CD4-positive, alpha-beta T cell treated with Interleukin-10 for 1 hour (primary cell): ENCODE measurements at places on chromosomes 7 and 10.

- no peak for DNase-seq
Measured at GRCh38 chr7:7582596-7582995, 15.9 kb downstream of the MIOS start.

- DNase-seq: no peak
Measured at GRCh38 chr10:5078547-5079180, 15.6 kb upstream of the AKR1C3 start.

DNA sequence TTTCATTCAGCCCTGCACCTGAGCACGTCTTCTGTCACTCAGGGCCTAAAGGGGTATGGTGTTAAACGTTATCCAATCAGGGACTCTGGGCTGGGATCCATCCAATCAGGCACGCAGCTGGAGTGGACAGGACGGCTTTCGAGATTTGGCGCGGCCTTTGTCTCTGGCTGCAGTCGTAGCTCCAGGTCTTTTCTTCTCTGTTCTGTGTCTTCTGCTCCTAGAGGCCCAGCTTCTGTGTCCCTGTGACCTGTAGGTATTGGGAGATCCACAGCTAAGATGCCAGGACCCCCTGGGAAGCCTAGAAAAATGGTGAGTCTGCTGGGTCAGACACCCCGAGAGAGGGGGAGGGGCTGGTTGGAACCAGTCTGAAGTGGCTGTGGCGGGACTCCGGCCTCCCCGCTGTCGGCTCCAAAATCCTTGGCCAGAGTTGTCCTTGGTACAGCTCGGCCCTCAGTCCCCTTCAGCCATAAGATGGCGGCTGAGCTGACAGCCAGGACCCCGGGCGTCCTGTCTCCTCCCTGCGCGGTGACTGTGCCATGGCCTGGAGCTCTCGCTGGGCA, 11.7 kb upstream of the ZNF680 start:
- no peak for DNase-seq

DNA sequence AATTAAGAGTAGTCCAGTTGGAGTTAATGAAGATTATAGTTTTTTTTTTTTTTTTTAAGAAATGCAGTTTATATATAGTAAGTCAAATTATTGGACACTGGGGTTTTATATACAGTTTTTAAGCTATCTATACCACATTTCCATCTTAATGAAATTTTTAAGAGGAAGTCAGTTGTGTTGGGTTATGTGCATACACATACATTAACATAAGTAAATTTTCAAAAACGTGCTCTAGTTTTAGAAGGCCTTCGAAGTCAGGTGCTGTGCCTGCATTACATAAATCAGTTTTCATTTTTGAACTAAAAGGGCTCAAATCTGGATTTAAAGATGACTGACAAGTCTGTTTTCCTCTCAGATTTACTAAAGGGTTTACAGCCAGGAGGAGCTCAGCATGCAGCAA, 47.6 kb upstream of the FMC1 start:
- DNase-seq: no peak

DNA sequence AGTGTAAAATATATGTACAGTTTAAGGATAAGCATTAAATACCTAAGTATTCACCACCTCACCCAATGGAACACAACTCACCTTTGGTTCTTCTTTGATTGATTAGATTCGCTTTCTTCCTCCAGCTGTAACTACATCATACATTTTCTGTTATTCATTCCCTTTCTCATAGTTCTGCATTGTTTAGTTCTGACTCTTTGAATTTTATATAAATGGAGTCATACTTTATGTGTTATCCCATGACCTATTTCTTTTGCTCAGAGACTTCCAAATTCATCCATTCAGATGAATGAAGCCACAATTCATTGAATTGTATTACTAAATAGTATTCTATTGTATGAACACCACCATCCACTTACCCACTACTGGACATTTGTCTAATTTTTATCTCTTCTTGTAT, 12.3 kb downstream of the THNSL1 start:
- DNase-seq: no peak

GRCh38 chr10:33335801-33336581, 1.5 kb upstream of the NRP1 start:
- no peak for DNase-seq

DNA sequence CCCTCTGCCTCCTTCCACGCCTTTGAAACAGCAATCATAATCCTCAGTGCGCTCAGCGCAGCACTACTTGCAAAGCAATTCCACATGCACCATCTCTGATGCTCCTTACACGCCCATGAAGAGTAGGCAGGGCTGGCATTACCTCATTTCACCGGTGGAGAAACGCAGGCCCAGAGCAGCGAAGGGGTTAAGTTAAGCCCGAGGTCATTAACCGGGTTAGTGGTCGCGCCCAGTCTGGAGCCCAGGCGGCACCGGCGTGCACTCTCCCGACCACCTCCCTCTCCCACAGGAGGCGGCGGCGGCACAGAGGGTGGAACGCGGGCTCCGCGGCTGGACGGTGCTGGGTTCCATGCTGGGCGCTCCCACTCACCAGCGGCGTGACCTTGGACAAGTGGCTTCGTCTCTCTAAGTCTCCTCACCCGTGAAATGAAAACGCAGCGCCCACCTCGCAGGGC, 515 bp downstream of the FASTK start:
- DNase-seq: no peak

- no peak for DNase-seq
Measured at GRCh38 chr10:59877191-59877671, 29.1 kb downstream of the CCDC6 start.

DNA sequence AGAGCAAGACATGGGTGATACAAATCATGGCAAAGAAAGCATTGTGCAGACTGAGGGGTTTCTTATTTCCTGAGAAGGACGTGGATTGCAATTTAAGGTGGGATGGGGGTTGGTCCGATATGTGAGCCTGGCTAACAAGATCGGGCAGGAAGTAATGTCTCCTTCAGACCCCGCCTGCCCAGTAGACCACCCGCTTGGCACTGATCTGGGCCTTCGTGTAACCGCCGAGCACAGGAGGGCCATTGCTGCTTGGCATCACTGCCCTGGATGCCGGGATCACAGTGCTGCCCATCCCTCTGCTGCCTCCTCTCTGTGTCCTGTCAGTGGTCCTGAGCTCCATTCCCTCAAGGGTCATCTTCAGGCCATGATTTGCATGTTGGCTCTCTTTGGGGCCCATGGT, 214.6 kb upstream of the ZNF32 start:
- no peak for DNase-seq

- DNase-seq: no peak
Measured at GRCh38 chr10:32348297-32349198, 1.6 kb upstream of the EPC1 start.

DNA sequence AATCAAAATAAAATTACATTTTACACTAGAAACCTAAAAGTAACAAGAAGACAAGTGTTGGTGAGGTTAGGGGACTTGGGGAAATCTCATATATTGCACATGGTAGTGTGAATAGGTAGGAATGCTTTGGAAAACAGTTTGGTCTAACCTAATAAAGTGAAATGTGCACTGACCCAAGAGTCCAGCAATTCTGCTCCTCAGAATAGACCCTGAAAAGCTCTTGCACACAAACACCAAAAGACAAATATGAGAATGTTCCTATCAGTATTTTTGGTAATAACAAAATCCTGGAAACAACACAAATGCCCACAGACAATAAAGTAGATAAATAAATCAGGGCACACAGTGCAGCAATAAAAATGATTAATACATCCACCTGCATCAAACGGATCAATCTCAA, 165.7 kb downstream of the GRID1 start:
- DNase-seq: no peak

- peak; percentile 6 for DNase-seq
Measured at GRCh38 chr10:122279725-122280141, 8.6 kb downstream of the BTBD16 start.

- DNase-seq: no peak
Measured at GRCh38 chr10:71432956-71433767, 36.4 kb downstream of the CDH23 start.

DNA sequence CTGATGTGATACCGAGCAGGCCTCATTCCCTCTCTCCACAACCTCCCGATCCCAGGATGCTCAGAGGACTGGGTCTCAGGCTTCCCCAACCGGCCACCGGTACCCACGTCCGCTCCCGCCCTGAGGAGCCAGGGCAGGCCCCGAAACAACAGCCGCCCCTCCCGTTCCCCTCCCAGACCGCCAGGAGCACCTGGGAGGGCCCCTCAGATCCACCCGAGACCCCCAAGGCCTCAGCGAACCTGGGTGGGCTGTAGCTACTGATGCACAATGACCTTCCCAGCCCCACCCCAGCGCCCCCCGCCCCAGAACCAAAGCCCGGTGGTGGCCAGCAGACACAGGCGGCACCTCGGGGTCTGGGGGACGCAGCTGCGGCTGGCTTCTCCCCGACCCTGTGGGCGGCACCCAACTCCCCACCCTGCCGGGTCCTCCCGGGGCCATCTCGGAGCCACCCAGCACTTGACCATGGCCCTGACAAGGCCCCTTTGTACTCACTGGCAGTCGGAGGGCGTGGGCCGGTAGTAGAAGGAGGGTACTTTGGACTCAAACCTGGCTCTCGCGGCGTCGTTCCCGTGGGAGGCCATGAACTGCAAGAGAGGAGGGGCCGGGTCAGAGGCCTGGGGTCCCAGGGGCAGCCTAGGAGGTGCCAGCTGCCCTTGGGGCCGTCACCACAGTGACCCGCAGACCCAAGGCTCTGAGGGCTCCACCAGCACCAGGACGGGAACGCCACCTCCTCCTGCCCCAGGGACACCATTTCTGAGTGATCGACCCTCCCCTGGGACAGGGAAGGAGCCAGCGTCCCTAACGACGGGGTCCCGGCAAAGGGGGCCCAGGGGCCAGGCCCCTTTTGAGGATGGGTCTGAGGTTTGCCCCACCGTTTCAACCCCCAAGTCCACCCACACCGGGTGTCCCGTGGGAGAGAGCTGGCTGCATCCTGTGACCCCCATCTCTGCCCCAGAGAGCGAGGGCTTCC, 28.1 kb downstream of the ADAP1 start:
- no peak for DNase-seq

GRCh38 chr7:17580141-17580540, 281.7 kb downstream of the AHR start:
- no peak for DNase-seq

DNA sequence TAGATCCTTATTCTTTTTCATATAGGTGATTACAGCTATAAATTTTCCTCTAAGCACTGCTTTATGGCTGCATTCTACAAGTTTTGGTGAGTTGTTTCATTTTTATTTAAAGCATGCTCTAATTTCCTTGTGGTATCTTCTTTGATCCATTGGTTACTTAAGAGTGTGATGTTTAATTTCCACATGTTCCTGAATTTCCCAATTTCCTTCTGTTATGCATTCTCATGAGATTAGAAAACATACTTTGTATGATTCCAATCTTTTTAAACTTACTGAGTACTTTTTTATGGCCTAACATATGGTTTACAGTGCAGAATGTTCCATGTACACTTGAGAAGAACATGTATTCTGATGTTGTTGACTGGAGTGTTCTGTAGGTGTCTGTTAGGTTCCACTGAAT, 53.4 kb downstream of the MYL10 start:
- DNase-seq: no peak

- DNase-seq: no peak
Measured at GRCh38 chr7:2629746-2630681, 1.8 kb upstream of the TTYH3 start.

DNA sequence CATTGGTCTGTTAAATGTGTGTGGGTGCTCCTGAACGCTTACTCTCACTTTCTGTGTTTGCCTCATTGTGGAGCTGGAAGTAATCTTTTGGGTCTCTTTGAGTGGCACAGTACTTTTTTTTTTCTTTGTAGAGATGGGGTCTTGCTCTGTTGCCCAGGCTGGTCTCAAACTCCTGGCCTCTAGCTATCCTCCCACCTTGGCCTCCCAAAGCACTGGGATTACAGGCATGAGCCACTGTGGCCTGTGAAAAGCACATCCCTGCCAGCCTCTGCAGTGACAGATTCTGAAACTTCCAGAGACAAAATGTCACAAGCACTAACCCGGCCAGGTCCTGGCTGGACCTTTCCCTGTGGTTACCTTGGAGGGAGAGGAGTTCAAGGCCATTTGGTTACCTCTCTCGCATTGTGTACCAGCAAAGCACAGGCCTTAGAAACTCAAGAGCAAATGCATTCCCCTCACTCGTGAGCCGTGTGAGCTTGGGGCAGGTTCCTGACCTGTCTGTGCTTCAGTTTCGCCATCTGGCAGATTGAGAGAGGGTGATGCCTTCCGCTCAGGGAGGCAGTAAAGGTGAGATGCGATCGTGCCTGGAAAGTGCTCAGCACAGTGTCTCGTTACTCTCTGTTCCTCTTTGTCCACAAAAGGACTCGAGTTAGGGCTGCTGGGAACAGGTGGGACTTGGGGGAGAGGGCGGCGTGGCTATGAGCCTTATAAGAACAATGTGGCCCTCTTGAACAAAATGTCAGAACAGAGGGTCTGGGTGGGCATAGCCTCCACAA, 72.6 kb upstream of the SEPHS1 start:
- DNase-seq: no peak

GRCh38 chr7:24456526-24457218, 116.6 kb upstream of the PALS2 start:
- DNase-seq: no peak

DNA sequence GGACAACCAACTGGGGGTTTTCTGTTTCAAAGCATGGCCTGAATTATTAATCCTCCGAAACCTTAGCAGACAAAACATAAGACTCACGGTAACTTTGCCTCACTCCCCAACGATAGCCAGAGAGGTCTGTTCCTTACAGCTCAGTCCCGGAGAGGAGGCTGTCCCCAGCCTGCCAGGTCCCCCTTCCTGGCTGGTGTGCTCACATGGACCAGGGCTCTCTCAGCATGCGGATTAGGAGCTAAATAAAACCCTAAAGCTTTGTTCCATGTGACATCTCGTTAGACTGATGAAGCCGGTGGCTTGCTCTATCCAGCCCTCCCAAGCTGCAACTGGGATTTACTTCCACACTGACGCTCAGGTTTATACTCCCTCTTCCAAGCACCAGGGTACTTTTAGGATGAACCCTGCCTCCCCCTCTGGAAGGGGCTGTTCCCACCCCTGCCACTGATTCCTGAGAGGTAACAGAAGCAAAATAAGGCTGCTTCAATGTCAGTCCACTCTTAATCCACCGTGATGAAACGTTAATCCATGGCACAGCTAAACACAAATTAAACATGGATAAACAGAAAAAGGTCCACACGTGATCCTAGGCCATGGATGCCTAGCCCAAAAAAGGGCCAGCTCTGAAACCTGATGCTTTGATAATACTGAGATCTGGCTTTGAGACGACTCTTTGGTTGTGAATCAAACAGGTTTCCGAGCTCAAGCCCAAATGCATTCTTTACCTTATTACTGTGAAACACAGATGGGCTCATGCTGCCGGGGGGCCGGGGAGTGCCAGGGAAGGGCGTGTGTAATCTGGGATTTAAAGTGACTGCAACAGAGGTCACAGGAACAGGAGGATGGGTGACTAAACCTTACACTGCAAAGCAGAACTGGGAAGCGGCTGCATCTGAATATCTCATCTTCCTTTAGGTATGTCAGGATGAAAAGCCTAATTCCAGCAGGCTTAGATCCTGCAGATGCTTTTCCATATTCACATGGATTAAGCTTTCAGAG, 86.2 kb downstream of the ZRANB1 start:
- no peak for DNase-seq

- no peak for DNase-seq
Measured at GRCh38 chr7:117041007-117041406, 87.7 kb downstream of the ST7 start.

DNA sequence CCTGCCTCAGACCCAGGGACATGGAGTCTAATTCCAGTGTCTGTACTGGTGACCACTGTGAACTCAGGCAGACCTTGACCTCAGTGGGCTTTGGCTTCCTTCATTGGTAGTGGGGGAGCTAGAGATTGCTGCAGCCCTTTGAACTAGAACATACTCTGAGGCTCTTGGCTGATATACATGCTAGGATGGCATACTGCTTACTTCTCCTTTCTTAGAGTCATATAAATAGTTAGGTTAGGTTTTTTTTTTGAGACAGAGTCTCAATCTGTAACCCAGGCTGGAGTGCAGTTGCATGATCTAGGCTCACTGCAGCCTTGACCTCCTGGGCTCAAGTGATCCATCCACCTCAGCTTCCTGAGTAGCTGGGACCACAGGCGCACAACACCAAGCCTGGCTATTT, 49.7 kb downstream of the TMEM178B start:
- no peak for DNase-seq
